T-helper 2 cell (primary cell): ENCODE measurements at places on chromosomes 11 and 22.

DNA sequence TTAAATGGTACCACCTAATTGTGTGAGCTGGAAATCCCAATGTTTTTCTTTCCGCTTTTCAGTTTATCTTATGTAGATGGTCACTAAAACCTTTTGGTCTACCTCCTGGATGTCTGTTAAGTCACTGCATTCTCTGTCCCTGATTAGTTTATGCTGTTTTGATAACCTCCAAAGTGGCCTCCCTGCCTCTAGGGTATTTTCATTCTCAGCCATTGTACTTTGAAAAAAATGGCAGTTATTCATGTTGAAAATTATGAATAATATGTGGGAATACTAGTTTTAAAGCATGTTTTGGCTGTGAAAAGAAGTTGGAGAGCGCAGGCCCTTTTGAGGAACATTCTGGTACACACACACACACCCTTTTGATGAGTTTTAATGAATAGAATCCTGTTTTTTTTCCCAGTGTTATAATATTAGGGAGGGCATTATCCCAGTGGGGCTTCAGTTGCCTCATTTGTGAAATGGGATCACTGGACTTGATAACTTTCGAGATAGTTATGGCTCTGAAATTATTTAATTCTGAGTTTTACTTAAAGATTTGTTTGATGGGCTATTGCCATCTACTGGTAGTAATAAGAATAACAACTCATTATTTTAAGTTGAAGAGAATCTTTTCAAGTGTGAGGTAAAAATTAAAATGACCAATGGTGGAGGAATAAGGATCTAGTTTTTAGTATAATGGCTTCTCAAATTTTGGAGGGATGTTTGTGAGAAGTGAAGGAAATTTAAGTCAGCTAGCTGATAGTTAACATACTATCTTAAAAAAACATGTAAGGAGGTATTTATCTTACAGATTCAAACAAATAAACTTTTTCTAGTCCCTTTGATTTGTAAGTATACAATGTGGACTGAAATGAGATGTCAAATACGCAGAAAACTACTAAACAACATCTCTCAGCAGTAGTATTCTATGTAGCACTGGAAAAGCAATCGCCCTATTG is 3.9 kb downstream of the FDX1 start:
- peak; percentile 16 for DNase-seq

GRCh38 chr22:50210378-50211139 is 9.7 kb downstream of the SELENOO start:
- no peak for DNase-seq

DNA sequence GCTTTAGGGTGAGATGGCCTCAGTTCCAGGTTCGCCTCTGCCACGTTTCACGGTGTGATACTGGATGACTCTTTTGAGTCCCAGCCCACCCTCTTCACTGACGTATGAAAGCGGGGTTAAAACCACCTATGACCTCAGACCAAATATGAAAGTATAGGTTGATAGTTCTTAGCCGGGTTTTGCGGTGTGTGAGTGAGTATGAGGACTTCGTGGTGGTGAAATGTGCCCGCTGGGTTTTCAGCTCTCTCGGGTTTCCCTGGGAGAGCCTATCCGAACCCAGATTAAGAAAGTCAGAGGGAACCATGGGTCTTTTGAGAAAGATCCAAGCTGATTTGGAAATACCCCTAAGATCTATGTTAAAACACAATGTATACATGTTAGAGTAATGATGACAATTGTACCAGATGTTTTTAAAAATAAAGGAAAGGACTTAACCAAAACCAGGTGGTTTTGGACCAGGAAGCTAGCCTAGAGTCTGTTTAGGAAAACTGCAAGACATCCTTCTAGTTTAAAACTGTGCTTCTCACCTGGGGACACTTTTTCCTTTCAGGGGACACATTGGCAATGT is 25.8 kb upstream of the ST3GAL4 start:
- no peak for DNase-seq

DNA sequence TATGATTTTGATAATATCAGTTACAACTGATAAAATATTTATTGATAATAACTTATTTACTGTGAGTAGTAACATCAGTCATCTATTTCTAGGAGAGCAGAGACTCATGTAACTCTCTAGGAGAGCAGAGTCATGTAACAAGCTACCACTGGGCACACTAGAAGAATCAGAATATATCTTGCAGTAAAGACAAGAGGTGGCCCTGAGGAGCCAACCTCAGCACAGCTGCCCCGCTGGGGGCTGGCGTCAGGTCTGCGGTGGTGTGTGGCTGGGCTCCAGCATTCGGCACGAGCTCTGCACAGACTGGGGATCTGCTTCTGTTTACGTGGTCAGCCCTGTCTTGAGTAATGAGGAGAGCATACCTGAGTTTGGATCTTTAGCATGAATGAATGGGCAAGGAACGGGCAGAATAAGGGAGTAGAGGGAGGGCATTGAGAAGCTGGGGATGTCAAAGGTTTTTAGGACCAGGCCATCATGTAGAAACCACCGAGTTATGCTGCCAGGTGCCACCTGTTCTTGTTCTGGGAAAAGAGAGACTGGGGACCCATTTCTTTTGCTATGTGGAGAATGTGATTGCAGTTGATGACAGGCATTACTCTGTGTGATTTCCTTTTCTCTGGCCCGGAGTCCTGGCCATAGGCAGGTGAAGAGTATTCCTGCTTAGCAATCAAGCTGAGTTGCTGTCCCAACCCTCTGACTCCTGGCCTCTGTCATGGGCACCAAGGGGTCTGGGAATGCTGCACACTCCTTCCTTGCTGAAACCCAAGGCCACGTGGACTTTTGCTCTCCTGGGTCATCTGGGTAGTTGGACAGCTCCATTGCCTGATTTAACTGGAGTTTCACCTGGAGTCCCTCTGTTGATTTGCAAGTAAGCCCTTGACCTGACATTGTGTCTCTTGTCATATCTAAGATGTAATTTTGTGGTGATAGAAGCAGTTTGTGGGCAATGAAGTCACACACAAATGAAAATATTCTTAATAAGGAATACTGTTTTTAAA is 50.9 kb upstream of the HEPHL1 start:
- no peak for DNase-seq

- no peak for DNase-seq
Observed at GRCh38 chr11:19355601-19356000, 114.9 kb upstream of the E2F8 start.

DNA sequence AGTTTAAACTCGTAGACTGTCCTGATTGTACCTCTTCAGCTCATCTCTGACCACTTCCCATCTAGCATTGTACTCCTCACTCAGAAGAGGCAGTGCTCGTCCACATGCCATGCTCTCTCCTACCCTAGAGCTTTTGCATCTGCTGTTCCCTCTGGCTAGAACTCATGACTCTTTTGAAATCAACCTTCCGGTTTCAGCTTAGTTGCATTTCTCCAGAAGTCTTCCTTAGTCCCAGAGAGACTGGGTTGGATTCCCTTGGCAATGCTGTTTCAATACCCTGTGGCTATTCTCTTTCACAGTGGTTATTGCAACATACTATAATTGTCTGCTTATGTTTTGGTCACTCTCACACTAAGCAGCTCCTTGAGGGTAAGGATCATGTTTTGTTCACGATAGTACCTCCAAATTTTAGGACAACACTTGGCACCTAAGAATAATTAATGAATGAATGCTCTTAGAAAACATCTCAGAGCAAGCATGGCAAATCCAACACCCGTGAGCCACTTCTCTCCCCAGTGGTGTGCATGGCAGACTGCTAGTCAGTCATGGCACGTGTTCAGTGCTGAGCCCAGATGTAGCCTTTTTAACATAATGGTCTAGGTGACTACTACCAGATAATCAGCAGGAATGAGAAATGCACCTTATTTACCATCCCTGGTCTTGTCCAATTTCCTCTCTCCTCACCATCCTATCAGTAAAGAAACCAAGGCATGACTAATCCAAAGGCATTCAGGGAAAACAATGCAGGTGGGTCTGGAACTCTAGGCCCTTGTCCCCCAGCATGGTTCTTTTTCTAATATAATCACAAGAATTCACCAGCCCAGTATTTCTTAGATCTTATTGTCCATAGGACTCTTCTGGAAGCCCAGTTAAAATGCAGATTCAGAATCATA is 14.5 kb downstream of the SEPTIN3 start:
- DNase-seq = no peak

DNA sequence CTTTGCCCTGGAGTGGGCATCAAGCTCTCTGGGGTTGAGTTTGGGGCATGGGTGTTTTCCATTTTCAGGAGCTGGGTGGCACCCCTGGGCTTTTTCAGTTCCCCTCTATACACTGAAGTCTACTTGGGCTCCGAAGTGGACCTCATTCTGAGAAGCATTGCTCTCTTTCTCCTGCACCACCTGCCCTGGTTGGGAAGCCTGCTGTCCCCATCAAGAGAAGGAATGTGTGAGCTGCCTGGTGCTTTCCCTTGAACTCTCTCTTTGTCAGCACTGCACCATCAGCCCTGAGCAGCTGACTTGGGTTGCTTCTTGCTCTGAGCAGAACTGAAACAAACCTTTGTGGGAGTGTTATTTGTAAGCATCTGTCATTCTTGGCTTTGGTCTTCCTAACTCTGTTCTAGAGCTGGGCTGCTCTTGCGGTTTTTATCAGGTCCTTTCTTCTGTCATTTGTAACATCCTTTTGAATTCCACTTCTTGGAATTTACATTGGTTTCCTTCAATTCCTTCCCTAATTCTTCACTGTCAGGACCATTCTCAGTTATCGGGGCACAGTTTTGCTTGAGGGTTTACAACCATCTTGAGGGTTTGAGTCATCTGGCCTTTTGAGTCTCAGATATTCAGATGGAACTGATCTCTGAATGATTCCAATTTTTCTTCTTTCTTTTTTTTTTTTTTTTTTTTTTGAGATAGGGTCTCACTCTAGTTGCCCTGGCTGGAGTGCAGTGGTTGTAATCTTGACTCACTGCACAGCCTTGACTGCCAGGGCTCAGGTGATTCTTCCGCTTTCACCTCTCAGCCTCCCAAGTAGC is 20.5 kb downstream of the UBE2L3 start:
- no peak for DNase-seq

DNA sequence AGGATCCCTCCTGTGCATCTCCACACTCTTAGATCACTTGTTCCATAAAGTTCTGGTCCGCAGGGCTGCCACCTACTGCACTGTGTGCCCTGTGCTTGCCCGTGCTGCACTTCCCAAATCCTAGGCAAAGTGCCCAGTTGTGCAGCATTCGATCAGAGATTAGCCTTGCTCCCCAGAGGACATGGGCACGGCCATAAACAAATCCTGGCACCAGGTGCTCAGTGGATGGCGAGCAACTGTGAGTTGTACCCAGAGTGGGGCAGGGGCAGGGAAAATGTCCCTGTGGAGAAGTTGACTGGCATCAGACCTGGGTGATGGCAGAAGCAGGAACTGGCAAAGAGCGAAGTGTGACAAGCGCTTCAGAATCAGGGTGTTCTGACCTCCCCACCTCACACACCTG is 4.7 kb downstream of the FADS2 start:
- DNase-seq = no peak

DNA sequence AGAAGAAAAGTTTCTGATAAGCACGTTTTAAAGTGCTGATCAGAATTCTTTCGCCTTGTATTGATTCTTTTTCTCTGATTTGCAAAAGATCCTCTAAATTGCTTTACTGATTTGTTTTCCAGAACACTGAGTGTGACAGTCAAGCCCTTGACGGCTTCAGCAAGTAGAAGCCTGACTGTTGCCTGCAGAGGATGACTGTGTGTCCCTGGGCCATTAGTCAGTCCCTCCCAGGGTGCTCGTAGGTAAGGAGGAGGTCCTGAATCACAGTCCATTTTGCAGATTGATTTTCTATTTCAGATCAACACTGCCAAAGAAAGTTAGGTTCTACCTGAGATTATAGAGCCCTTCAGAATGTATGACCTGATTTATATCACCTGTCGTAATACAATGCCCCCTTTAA is 38.6 kb upstream of the POGLUT3 start:
- DNase-seq = no peak
